Fibroblast of the conjunctiva (primary cell): ENCODE measurements at places on chromosomes 6 and 20.

DNA sequence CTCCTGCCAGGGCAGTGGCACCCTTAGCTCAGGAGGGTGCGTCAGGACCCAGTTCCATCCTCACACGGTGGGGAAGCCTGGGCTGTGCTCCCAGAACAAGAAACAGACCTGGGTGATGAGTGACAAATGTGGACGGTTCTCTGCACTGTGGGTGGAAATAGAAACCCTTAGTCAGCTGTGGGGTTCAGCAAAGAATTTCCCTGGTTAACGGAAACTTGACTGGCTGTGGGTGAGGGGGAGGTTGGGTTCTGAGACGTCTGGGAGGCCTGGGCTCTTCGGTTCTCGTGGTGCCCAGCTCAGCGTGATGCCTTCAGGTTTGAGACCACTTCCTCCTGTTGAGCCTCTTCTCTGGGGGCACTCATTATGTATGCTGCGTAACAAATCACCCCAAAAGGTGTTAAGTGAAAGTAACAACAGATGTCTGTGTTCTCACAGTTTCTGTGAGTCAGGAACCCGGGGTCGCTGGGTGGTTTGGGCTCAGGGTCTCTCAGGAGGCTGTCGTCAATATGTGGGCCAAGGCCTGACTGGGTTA lies 53.1 kb upstream of the FAM83D start:
- DNase-seq = no peak

DNA sequence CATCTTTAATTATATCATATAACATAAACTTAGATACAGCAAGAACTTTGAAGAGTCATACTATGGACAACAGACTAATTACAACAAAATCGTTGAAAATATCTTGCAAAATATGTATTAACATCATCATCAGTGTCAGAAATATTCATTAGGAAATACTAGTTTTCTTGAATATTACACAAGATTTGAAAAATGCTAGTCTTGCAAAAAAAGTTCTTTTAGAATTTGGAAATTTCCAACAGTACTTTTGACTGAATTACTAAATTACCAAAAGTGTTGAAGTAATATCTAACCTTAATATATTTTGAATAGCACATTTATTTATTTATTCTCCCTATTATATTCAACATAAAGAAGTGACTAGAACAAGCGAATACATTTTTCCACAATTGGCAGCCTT lies 1224.8 kb upstream of the EYS start:
- no peak for DNase-seq

- no peak for DNase-seq
Observed at GRCh38 chr20:46701556-46701955, 7.9 kb upstream of the SLC2A10 start.

DNA sequence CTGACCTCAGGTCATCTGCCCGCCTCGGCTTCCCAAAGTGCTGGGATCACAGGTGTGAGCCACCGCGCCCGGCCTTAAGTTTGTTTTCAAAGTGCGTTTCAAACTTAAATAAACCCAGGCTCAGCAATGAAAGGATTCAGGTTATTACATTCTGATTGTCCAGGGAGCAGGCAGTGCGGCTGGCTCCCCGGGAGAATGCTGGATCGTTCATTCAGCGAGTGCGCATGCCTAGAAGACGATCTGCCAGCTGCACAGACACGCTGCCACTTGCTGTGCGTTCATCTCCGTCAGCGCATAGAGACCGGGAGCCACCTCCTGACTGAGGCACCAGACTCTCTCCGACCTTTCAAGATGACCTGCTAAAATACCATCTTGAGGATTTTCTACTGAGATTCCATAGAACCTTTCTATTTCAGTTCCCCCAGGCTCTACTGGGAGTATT lies 163.9 kb upstream of the ZNF217 start:
- no peak for DNase-seq

DNA sequence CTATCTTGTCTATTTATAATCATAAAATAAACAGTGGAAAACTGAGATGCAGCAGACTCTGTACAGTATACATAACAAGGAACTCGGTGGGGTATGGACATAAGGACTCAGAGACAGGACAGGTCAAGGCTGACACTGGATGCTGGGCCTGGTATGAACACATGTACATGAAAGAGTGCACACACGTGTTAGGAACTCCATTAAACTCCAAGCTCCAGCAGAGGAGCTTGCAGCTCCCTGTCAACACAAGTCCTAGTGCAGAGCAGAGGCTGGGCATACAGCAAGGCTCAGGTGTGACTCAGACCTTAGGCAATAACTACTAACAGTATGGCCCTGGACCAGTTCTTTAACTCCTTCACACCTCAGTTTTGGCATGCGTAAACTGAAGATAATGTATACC lies 17.1 kb downstream of the NAPB start:
- DNase-seq = no peak

GRCh38 chr6:77173472-77174074 lies 289.7 kb downstream of the HTR1B start:
- DNase-seq = no peak

- DNase-seq = no peak
Observed at GRCh38 chr6:25006565-25007001, 70.8 kb upstream of the RIPOR2 start.

GRCh38 chr20:55961376-55962330 lies 43.7 kb downstream of the CBLN4 start:
- no peak for DNase-seq
